Renal cortical epithelial cell (primary cell): ENCODE measurements at places on chromosomes 5 and 9.

- DNase-seq: no peak
These were observed 128.0 kb downstream of the SPATA31D1 start for GRCh38 chr9:82116556-82116955.

DNA sequence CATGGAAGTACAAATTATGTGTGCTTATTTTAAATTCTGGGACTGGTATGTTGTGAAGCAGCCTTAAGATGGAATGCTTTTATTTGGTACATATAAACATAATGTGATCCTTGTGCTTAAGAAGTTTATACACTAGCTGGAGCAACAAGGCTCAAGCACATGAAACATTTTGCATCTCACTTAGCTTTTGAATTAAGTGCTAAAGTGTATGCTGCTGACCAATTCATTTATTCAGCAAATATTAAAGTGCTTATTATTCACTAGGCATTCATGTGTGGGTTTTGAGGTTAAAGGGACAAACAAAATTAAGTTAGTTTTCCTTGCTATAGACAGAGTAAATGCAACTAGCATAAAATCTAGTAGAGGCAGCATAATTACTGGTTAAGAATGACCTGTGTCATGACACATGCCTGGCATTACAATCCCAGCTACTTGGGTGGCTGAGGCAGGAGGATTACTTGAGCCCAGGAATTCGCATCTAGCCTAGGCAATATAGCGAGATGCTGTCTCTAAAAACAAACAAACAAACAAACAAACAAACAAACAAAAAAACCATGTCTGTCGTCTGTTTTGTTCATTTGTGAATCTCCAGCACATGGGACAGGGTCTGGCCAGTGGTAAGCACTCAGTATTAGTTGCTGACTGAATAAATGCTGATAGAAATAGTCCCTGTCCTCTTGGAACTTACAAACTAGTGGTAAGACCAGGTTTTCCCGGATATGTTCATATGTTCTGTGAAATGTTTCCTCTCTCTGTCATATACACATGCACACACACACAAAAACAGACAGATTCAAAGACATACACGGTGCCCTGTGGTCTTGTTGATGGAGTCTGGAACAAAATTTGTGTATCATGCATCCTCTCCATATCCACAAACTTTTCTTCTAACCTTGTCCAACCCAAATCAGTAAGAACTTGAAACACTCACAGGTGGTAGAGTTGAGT lies 41.9 kb upstream of the TNFAIP8 start:
- no peak for DNase-seq

DNA sequence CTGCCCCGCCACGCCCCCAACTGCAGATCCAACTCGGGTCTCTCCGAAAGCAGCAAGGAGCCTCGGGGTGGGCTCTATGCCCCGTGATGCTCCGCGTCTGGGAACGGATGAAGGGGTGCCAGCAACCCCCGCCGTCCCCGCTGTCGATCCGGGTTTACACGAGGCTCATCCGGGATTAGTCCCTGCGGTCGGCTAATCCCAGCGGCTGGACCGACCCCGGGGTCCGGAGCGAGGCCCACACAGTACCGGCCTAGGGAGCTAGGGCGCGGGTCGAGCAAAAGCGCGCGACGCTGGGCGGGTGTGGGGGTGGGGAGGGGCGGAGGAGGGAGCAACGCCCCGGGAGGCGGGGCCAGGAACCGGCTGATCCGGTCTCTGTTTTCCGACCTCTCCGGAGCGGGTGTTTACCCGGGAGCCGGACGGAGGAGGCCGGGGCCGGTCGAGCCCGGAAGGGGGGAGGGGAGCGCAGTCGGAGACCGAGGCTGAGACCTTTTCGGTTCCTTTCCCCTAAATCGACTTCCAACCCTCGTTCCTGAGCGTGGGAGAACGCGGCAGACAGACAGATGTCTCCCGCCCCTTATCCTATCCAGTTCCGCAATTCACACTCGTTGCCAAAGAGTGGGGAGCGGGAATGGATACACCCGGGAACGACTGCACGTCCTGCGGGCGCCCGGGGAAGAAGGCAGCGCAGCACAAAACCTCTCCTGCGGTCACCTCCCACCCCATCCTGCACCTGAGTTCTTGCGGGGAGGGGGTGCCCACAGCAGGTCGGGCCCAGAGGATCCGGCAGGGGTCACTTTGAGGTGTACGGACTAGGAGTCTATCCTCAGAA lies 28.6 kb downstream of the PCDH1 start:
- DNase-seq: peak; percentile 46

- DNase-seq: peak; percentile 20
These were observed 49.3 kb upstream of the HK3 start for GRCh38 chr5:176948458-176948857.

DNA sequence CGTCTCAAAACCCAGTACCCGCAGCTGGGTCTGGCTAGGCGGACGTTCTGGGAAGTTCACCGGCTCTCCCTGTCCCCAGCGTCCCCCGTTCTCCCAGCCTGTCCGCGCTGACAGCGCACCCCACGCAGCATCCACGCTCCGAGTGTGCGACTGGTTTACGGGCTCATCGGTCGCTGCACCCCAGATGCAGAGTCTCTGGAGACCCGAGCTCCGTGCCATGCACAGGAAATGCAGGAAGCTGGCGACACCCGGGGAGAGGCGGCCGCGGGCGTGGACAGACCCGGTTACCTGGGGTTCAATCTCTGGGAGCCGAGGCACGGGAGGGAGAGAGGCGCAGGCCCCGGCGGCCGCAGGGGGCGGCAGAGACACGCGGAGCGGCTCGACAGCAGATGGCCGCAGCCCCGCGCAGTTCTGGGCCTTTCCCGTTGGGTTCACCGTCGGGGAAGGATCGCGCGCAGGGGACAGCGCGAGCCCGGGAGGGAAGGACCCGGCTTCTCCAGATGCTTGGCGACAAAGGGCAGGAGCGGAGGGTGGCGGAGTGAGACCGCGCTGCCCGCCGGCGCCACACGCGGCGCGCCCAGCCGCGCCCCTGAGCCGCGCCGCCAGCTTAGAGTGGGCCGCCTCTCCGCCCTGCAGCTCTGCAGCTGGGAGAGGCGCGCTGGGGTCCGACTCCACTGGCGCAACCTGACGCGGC lies 558 bp downstream of the SHROOM1 start:
- no peak for DNase-seq

GRCh38 chr5:96629774-96630173 lies 32.4 kb upstream of the CAST start:
- peak; percentile 86 for DNase-seq

GRCh38 chr5:159510282-159510681 lies 180.0 kb upstream of the IL12B start:
- no peak for DNase-seq
